Stimulated activated CD4-positive, alpha-beta T cell treated with anti-CD3 and anti-CD28 coated beads, Interleukin-1b, Interleukin-23, amount 100 ng/mL, for 1 hour (primary cell): ENCODE measurements at places on chromosomes 13 and 19.

DNA sequence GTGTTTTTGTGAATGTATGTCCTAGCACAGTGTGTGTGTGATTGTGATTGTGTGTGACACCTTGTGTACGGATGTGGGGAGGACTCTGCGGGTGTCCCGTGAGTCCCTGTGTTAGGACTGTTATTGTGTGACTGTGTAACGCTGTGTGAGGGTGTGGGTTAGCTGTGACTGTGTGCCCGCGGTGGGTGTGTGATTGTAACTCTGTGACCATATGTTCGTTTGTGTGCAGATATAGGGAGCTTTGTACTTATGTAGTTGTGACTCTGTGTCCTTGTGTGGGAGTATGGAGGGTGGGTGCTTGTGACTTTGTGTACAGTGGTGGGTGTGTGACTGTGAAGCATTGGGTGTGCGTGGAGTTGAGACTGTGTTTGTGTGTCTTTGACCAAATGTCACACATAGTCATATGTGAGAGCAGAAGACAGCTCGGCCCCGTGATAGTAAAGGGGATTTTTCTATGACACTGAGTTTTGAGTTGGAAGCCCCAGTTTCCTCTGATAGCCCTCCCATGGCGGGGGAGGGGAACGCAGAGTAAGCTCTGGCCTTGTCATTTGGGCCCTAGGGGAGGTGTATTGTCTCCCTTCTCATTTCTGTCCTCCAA lies 949 bp upstream of the ZNF260 start:
- DNase-seq: no peak

- DNase-seq: no peak
Measured at GRCh38 chr19:920051-920864, 3.1 kb downstream of the KISS1R start.

DNA sequence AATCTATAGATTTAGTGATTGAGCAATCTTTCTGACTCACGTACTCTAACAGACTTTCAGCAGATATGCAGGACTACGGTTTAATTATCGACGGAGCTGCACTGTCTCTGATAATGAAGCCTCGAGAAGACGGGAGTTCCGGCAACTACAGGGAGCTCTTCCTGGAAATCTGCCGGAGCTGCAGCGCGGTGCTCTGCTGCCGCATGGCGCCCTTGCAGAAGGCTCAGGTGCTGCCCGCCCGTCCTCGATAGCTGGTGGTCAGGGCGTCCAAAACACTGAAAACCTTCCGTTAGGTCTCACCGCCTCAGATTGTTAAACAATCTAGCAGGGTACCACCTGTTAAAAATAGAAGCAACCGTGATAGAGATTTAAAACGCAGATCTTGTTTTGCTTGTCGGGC lies 113.2 kb upstream of the MCF2L start:
- DNase-seq: no peak

- DNase-seq: no peak
Measured at GRCh38 chr19:39692822-39693221, 11.5 kb upstream of the LGALS14 start.

GRCh38 chr13:24071423-24072075 lies 89.0 kb upstream of the SPATA13 start:
- no peak for DNase-seq

GRCh38 chr19:35977446-35978222 lies 17.4 kb upstream of the SDHAF1 start:
- DNase-seq: no peak

GRCh38 chr13:28438598-28439334 lies 56.2 kb downstream of the FLT1 start:
- no peak for DNase-seq

- DNase-seq: no peak
Measured at GRCh38 chr19:14139944-14140343, 3.6 kb upstream of the ASF1B start.

DNA sequence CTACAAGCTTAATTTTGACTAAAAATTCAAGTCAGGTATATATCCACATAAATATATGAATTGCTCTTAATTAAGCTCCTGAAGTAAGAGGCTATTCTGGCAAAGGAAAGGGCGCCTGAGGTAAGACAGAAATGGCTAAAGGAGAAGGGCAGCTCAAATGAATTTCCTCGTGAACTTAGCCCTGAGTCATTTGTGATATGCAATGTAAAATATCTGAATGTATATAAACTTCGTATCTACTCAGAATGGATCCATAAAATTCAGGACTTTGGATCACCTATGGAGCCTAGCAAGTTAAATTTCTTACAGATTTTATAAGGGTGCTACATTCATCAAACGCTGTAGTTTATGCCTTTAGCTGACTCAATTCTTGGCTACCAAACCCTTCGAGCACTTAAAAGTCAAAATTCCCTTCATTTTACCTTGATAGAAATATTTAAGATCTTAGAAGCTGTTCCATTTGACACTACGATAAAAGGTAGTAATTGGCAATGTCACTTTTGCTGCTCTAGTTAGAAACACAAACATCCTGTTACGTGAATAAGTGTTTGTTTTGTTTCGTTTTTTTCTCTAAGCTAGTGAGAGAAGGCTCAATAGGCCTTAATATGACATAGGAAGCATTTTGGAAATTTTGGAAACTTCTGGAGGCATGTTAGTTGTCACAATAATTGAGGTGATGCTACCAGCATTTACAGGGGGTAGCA lies 69.2 kb downstream of the DIAPH3 start:
- DNase-seq: no peak

GRCh38 chr13:44546164-44546563 lies 30.0 kb downstream of the TSC22D1 start:
- DNase-seq: no peak

GRCh38 chr13:93284064-93284463 lies 57.5 kb downstream of the GPC6 start:
- DNase-seq: no peak

- DNase-seq: no peak
Measured at GRCh38 chr13:57631596-57632275, at the start of gene PCDH17. Gene PCDH17, plus strand, starts transcription at chr13:57631744. Its CDS starts 803 bp downstream, at chr13:57632547.

DNA sequence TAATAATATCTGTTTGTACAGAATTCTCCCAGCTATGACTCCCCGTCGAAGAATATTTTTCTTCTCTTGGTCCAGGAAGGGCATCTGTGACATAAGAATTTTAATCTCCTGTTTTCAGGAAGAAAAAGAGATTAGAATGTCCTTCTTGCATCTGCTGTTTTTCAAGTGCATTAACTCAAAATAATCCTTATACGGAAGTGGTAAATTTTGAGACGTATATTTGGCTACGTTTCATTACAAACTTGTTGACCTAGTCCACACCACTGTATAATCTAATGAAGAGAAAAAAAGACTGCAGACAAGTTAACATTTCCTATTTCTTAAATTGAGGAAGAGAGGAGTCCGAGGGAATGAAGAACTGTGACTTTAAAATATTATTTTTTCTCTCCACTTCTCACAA lies 959.9 kb downstream of the DIAPH3 start:
- DNase-seq: no peak

- no peak for DNase-seq
Measured at GRCh38 chr19:6602729-6603114, 11.8 kb upstream of the CD70 start.

- no peak for DNase-seq
Measured at GRCh38 chr13:30968846-30969245, 36.4 kb downstream of the TEX26 start.

- no peak for DNase-seq
Measured at GRCh38 chr13:50441130-50441529, 402.4 kb downstream of the DLEU7 start.

DNA sequence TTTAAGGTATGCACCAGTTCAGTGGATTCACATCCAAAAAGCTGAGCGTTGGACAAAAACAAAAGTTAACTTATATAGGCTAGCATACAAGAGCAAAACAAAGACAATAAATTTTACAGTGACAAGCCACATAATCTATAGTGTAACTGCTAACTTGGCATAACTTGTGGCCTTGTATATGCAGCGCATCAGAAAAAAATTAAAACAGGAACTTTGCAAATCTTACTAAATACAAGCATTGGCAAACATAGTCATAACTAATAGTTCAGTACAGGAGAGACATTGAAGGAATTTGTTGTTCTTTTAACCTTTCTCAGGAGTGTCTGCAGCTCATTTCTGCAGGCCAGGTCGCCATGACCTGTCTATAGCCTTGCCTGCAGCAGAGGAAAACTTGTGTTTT lies 54.6 kb downstream of the OR10H4 start:
- no peak for DNase-seq

GRCh38 chr13:94061301-94061700 lies 418.2 kb downstream of the DCT start:
- no peak for DNase-seq

GRCh38 chr19:58059671-58060078 lies 593 bp downstream of the ZNF135 start:
- no peak for DNase-seq

DNA sequence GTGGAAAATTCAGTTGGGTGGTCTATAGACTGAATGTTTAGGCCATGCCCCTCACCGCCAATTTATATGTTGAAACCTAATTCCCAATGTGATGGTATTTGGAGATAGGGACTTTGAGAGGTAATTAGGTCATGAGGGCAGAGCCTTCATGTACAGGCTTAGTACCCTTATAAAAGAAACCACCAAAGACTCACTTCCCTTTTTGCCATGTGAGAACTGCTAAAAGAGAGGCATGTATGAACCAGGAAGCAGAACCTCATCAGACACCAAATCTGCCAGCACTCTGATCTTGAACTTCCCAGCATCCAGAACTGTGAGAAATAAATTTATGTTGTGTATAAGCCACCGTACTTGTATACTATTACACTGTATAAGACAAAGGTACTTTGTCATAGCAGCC lies 40.6 kb downstream of the UQCRFS1 start:
- no peak for DNase-seq

- DNase-seq: no peak
Measured at GRCh38 chr19:47081095-47081494, 32.5 kb downstream of the ZC3H4 start.

DNA sequence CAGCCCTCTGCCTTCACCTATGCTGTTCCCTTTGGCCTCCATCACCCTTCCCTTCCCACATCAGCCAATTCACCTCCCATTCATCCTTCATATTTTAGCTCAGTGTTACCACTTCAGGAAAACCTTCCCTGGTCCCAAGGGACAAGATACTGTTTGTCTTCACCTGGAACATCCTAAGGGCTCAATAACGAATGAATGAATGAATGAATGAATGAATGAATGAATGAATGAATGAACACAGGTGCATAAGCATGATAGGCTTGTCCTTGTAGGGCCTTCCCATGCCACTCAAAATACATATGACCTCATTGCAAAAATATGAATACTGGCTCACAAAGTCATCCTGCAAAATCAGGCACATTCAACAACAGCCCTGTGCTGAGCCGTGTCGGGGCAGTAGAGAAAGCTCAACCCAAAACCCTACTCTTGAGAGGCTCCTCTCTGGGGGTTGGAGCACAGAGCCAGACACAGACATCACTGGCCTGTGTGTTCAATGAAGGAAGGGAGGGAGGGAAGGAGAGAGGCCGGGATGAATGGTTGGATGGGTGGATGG lies 33.7 kb upstream of the TPM4 start:
- DNase-seq: no peak
